Left renal cortex interstitium (tissue), 4 donors: ENCODE measurements at places on chromosomes 4 and X. TPM values are rescaled to one million over a fixed set of nuclear protein-coding genes. Genes with fewer than 3 reads are reported as not detected.

GRCh38 chr4:106718548-106718947 is 317.6 kb downstream of the DKK2 start:
- DNase-seq, result no peak

The TSPAN7 gene
- 41.9 TPM for polyA plus RNA-seq

The GPRASP1 gene
- polyA plus RNA-seq, result 13.5 TPM

The ANKRD50 gene
- polyA plus RNA-seq, result 34.9 TPM

GRCh38 chr4:149964001-149964796 is 114.0 kb upstream of the DCLK2 start:
- DNase-seq, result no peak

The GUCY1B1 gene
- polyA plus RNA-seq, result 77.0 TPM

GRCh38 chr4:186845137-186845842 is 121.6 kb upstream of the FAT1 start:
- no peak for DNase-seq

DNA sequence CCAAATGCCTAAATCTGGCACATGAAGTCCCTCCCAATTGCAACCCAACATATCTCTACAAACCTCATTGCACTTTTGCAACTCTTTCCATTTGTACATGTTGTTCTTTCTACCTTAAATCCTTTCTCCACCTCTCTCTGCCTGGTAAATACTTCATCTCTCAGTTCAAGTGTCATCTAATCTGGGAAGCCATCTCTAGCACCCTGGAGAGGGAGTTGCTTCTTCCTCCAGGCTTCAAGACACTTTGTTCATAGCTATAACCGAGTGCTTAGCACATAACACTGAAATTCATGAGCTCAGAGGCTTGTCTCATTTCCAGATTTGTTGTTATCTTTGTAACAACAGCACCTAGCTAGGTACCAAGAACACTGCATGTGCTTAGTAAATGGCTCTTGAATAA is 114.8 kb upstream of the NAP1L5 start:
- DNase-seq, result no peak

- no peak for DNase-seq
Observed at GRCh38 chr4:31204874-31205273, 484.7 kb downstream of the PCDH7 start.

DNA sequence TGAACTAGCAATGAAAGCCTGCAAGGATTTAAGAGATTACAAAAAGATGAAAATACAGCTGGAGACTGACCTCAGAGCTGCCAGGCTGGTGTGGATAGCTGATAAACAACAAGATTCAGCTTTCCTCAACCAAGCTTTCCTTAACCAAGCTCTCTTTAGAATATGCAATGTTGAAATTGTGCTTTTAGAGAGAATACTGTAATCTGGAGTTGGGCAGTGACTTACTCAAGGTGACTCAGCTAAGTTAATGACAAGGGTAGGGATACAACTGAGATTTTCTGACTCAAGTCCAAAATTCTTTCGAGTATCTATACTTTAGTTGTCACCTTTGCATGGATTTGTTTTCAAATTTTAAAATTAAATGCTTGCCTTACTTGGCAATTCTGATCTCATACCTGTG is 98.0 kb downstream of the AMMECR1 start:
- DNase-seq, result no peak

DNA sequence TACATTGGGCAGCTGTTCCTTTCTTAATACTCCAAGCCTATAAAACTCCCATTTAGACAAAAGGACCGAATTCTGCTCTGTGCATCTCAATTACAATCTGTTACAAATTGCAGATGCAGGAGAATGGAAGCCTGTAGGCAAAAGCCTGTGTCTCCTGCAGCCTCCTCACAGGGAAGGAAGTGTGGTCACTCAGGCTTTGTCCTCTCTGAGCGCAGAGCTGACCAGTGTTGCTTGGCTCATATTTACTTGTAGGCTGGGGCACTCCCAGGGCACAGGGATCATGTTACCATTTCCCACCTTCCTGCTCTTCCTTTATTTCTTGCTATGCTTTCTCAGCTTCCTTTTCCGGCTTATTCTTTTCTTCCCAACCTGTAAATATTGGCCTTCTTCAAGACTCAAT is 15.7 kb downstream of the SUPT20HL2 start:
- DNase-seq, result no peak

- no peak for DNase-seq
Observed at GRCh38 chr4:189215574-189215973, 725.1 kb upstream of the FRG1 start.

The CLDN34 gene
- 0.09 TPM for polyA plus RNA-seq

GRCh38 chr4:173801361-173801760 is 271.3 kb upstream of the HAND2 start:
- DNase-seq, result no peak

The KIAA1210 gene
- polyA plus RNA-seq, result 3.0 TPM

DNA sequence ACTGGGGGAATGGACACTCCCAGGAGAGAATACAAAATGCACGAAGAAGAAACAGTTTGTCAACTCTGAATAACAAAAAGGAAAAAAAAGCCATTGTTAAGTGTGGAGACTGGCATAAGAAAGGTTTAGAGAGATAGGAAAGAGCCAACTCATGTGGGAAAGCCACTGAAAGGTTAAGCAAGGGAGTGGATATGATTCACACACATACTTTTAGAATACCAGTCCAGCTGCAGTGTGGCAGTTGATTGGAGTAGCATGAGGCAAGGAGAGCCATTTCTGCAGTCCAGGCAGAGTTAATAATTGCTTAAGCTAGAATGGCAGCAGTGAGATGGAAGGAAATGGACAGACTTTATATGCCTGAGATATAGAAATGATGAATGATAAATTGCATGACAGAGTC is 36.9 kb upstream of the ADAD1 start:
- no peak for DNase-seq

DNA sequence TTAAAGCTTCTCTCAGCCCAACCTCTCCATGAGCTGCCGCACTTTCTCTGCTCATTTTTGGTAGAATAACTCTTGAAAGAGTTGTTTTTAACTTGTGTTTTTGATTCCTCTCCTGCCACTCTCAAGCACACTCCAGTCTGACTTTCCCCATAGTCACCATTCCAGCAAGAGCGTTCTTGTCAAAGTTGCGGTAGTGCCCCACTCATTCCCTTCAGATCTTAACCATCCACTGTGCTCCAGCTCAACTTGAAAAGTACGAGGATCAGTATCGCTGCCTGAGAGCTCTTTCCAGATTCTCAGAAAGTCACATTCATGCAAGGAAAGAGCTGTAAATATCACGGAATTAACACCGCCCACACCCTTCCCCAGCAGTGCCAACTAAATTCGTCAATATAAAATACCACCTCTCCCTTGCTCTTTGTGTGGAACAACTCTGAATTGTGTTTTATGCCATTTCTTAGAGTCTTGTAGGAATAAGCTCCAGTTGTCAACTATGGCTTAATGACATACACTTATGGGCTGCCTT is 59.7 kb upstream of the IL15 start:
- no peak for DNase-seq

- DNase-seq, result no peak
Observed at GRCh38 chr4:99235955-99236354, 16.9 kb upstream of the ADH6 start.

The UCHL1 gene
- polyA plus RNA-seq, result 96.3 TPM

GRCh38 chr4:128921954-128922353 is 112.5 kb downstream of the JADE1 start:
- no peak for DNase-seq

The EVC2 gene
- 8.8 TPM for polyA plus RNA-seq

The TXK gene
- 1.3 TPM for polyA plus RNA-seq

The SOWAHD gene
- polyA plus RNA-seq, result 0.40 TPM
